ENCODE measurements at places on chromosomes 3 and 15.

DNA sequence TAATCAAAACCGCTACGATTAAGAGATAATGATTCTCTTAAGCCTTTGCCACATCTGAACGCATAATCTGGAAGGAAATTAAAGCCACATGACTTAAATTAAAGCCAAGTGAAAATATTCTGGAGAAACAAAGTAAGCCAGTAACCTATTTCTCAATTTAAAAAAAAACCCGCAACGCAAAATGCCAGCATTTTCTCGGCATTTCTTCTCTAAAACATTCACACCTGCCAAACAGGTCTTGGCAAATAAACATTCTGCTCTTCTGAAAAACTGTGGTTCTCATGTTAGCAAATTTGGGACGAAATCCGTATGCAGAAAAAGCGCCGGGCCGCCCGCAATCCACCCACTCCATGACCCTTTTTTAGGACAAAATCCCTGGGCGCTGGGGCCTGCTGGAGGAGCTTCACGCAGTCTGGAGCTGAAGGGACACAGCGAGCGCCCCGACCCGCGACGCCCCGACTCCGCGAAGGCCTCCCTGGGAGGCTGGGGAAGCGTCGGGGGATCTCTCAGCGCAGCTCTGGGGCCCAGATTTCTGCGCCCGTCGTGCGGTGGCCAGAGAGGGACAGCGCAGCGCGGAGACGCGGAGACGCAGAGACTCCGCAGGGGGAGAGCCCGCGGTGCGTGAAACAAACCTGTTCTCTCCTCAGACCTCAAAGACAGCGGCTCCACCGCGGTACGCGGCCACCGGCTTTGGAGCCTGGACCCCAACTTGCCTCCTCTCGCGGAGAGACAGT is 471 bp downstream of the NKIRAS1 start:
- peak; percentile 37 for DNase-seq

DNA sequence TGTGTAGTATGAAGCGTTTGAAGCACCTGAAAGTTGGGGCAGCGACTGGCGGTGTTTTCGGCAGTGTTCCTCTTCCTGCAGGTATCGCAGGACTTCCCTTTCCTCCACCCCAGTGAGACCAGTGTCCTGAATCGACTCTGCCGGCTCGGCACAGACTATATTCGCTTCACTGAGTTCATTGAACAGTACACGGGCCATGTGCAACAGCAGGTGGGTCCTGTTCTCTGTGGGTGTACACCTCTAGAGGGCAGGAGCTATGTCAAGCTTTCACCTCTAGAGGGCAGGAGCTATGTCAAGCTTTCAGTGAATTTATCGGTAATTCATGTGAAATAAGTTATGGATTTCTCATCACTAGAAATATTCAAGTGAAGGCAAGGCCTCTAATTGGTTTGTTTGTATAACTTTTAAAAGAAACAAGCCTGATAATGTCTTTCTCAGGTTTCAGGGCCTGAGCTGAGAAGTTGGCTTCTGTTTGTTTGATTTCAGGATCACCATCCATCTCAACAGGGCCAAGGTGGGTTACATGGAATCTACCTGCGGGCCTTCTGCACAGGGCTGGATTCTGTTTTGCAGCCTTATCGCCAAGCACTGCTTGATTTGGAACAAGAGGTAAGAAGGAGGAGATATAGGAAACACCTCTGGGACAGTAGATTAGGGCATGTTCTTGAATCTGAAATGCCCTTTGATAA is 5.3 kb downstream of the TUBGCP4 start:
- DNase-seq = peak; percentile 62

DNA sequence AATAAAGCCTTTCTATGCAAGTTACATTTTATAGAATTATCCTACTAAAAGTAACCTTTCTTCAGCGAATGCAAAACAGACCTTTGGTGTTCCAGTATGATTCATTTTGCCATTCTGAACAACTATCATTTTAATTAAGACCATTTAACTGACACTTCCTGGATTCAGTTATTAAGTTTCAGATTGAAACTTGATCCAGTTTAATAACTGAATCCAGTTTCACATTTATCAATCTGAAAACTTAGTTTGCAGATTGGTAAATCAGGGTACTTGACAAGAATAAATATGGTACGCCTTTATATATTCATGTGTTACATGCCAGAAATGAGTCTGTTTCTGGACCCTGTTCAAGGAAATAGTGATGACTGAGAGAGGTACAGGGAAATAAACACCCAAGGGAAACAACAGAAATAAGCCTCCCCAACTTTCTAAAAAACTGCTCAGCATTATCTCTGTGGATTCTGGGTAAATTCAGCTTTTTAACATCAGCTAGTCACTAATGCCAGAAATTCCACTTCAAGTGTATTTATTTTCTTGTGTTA is 23.3 kb upstream of the NFKBIZ start:
- no peak for DNase-seq

DNA sequence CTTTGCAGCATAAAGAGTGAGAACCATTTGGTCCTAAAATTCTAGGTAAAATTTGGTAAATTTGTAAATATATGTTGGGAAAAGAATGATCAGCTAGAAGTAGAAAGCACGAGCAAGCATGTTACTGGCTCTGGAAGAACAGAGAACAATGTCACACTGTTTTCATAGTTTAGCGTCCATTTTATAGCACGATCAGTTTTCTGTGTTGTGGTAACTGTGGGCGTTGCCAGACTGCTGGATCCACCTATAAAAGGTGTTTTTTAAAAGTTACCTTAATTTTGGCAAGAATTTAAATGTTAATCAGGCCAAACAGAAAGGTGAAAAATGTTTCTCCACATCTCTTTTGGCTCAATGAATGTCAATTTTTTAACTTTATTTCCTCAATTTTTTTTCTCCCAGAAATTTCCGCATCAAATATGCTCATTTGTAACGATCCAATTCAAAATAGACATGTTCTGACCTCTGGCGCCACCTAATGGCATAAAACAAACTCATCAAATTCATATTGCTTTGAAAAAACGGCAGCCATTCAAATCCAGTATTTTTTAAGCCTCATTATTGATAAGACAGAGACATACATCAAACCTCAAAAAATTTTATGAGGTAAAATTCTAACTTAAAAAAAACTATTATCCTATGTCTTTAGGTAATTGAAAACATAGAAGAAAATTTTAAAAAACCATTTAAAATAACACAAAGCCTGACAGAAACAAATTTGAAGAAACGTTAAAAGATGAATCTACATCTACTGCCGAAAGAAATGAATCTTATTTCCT is 5.5 kb upstream of the GP5 start:
- DNase-seq = peak; percentile 58

DNA sequence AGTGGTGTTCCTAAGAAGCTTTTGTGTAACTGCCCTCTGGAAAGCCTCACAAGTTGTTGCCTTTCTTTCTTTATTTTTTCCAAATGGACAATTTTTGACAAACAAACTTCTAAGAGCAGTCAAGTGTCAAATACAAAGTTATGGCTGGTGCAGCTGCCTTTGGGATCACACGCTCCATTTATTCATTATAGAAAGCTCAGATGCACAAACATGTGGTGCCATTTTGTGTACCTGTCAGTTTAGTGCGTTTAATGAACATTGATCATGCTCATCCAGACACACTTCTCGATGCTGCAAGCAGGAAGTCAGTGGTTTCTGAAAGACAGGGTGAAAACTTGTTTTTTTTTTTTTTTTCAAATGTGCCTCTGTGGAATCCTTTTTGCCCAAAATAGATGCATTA is 324.5 kb downstream of the CNTN4 start:
- DNase-seq = no peak

DNA sequence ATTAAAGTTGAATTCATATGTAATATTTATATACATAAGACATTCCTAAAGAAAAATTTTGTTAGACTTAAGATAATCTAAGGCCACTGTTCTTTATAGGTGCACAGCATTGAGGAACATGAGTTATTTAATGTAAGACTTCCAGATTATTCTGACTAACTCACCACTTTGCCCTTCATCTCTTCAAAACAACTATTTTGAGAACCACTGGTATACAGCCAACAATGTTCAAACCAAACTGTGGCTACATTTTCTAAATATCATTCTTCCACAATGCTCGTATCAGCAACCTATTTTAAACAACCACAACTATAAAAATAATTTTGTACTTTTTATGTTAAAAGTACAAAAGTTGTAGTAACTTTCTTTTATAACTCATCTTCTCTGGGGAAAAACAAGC is 199.8 kb upstream of the ALCAM start:
- no peak for DNase-seq

- no peak for DNase-seq
These were observed 37.6 kb upstream of the ANKRD34C start for GRCh38 chr15:79244876-79245275.

- no peak for DNase-seq
These were observed 15.0 kb downstream of the TEX264 start for GRCh38 chr3:51686056-51686455.
